ENCODE measurements at places on chromosomes 2 and 18.

DNA sequence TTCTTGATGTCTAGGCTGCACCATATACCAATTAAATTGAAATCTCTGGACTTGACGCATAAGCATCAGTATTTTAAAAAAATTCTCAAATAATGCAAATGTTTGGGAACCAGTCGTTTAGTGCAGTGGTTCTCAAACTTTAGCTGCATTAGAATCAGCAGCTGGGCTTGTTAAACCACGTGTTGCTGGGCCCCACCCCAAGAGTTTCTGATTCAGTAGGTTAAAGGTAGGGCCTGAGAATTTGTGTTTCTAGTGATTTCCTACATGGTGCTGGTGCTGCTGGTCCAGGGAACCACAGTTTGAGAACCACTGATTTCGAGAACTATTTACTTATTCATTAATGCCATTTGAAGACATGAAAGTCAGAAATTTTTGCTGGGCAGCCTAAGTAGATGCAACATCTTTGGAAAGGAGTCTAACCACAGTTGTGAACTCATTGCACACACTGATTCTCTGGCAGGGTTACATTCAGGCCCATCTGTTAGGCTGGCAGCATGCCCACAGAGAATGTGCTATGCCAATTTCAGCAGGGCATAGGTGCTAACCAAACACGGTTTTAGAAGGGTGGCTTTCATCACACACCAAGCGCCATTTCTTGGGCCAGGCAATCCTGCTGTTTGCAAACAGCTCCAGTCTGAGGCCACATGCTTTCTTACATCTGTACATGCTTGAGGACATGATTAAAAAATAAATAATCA, 26.4 kb upstream of the ATP5MC3 start:
- DNase-seq = no peak

DNA sequence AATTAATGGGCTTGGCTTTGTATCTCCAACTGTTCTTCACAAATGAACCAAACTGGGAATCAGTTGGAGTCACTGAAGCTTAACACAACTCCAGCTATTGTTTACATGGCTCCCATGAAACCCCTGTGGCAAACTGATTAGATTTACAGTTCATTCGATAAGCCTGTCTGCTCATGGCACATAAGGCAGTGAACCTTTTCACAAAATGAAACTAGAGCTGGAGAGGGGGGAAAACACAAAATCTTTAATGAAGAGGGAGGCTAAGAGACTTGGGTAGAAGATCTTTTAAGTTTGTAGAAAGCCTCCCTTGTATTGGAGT, 11.6 kb upstream of the ITGA6 start:
- no peak for DNase-seq

DNA sequence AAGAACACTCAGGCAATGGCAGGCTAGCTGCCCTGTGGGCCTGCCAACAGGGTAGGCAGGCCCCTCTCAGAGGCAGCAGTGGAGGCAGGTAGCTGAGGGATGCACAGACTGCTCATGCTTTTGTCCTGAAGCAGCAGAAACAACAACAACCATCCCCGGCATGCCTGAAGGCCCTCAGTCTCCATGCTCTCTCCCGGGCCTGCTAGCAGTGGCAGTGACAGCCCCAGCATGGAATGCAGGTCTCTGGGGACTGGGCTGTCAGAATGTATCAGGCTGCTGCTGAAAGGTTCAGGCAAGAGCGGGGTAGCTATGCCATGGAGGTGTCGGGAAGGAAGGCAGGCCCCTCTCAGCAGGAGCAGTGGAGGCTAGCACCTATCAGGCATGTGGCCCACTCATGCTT, 209.8 kb downstream of the KCNJ3 start:
- no peak for DNase-seq

- no peak for DNase-seq
Observed at GRCh38 chr18:63539904-63540510, 2.2 kb upstream of the SERPINB12 start.

- DNase-seq = no peak
Observed at GRCh38 chr2:234029150-234029733, 21.3 kb upstream of the SPP2 start.

DNA sequence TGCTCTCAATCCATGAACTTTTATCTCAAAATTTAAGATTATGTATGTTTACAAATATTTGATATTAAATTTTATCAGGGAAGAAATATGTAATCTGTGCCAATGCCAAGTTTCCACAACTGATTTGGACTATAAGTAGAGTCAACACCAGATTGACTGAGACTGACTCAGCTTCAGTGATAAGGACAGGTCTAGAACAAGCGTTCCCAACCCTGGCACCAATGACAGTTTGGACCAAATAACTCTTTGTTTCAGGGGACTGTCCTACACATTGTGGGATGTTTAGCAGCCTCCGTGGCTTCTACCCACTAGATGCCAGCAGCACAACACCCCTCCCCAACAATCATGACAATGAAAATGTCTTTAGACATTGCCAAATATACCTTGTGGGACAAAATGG, 165.3 kb downstream of the THADA start:
- no peak for DNase-seq

DNA sequence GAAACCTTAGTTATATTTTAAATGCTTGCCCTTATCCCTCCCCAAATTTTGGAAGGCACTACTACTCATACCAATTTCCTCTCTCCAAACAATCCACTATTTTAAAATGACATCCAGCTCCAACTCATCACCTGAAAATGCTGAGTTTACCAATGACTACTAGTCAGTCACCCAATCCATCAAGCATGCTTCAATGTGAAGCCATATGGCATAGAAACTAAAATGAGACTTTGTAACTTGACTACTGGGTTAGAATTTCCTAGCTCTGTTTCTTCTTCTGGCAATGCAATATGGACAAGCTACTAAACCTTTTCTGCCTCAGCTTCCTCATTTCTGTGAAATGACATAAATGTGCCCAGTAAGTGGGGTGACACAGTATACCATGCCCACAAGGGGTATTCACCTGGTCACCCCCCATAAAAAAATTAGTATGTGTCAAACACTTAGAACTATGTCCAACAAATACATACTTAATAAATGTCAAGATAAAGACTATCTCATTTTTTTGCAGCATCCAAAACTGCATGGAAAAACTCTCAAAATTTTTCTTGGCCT, 10.0 kb upstream of the STPG4 start:
- no peak for DNase-seq

DNA sequence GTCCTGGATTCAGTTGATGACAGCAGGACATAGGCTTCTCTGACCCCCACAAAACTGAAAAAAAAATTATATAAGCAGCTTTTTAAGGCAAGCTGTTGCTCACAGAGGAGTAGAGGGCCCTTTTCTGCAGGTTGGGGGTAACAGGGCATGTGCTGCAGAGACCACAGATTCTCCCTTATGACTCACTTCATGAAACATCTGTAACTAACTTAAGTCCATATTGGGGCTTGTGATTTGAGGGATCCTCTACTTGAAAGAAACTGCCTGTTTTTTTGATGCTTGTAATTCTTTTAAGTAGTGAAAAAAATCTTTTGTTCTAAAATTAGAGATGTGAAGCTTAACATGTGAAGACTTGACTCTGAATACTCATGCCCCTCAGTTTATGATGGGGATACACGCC, 33.4 kb downstream of the XRCC5 start:
- peak; percentile 31 for DNase-seq

GRCh38 chr18:67010919-67011318, 407.0 kb upstream of the CDH19 start:
- no peak for DNase-seq

- no peak for DNase-seq
Observed at GRCh38 chr2:133837441-133838094, 269.3 kb upstream of the NCKAP5 start.

DNA sequence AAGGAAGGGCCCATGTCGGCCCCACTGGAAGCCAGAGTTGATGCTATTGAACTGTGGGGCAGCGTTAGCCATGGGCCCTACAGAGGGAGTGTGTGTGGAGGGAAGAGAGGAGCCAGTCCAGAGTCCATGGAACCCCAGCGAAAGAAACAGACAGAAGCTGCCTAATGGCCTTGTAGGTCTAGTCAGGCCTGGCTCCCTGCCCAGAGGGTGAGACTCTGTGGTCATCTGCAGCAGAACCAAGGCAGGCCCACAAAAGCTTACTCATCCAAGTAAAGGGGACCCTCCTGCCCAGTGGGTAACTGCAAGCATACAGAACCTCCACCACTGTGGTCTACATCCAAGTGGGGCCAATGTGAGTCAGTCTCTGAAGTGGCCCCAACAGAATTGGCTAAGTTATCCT, 439.8 kb downstream of the TGIF1 start:
- DNase-seq = no peak

- no peak for DNase-seq
Observed at GRCh38 chr2:138432971-138433370, 68.6 kb upstream of the SPOPL start.

GRCh38 chr2:119857742-119858141, 98.0 kb downstream of the PTPN4 start:
- no peak for DNase-seq

DNA sequence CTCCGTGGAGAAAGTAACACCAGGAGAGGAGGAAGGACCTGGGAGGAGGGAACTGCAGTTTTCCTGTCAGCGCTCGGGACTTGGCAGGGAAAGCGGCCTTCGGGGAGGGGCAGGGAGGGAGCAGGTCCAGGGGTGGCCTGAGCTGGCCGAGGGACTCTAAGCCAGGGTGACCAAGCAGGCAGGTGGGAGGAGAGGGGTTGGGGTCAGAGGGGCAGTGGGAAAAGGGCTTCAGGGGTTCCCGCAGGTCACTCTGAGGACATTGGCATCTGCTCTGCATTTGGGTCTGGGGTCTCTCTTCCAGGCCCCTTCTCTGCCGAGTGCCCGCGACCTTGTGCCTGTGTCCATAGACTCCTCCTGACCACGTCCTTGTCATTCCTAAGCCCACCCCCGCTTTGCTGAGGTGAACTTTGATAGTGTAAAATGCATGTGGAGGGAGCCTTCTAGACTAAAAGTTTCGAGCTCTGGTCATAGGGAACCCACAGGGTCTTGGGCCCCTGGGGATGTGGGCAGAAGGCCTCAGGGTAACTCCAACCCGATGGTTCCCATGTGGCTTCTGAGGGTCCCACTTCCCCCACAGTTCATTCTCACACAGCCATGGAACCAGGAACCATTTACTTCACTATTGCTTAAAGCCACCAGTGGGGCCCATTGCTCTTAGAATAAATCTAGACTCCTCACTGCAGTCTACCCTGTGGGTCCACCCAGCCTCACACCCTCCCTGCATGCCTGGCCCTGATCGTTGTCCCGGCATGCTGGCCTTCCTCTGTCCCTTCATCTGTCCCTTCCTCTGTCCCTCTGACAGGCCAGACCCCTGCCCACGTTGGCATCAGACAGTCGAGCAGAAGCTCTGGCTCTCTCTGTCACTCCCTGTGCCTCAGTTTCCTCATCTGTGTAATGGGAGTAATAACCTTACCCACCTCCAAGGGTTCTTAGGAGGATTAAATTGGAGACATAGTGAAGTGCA, 229.2 kb downstream of the SEPTIN10 start:
- no peak for DNase-seq

DNA sequence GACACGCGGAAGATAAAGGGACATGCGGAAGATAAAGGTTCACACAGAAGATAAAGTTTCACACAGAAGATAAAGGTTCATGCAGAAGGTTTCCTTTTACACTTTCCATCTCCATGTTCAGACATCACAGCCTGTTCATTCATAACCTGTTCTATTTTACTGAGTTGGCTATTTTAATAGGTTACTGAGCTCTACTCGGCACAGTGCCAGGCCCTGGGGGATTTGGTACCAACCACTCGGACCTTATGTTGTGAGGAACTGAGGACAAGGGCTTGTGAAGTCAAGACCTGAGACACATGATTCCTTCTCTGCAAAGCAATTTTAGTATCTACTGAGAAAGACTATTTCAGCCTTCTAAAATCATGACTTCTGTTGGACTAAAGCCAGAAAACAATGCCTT, 75.0 kb upstream of the ALKAL2 start:
- no peak for DNase-seq

DNA sequence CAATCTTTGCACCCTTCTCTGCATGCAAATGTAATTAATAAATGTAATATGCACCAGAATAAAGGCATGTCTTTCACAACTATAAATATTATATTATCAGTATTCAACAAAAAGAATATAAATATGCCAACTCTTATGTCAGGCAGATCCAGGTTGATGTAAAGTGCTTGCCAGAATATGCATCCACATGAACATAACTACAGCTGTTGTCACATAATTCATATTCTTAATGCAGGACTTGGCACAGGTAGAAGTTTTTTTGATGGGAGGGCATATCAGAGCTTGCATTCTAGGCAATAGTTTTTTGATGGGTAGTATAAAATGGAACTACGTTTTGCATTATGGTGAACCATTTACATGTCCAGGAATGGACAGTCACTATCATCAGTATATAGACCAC, 544.3 kb downstream of the ZNF804A start:
- no peak for DNase-seq

DNA sequence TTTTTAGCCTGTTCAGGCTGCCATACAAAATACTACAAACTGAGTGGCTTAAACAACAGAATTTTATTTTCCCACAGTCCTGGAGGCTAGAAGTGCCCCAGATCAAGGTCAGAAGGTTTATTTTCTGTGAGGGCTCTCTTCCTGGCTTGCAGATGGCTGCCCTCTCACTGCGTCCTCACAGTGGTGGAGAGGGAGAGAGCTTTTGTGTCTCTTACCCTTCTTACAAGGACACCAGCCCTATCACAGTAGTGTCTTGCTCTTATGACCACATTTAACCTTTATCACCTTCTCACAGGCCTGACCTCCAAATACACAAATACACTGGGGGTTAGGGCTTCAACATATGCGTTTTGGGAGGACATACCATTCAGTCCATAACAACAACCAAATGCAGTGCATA, 11.7 kb downstream of the WDR7 start:
- no peak for DNase-seq

- no peak for DNase-seq
Observed at GRCh38 chr2:29097569-29097968, 17.6 kb upstream of the CLIP4 start.

GRCh38 chr2:98731894-98732349, 990 bp upstream of the MGAT4A start:
- no peak for DNase-seq

DNA sequence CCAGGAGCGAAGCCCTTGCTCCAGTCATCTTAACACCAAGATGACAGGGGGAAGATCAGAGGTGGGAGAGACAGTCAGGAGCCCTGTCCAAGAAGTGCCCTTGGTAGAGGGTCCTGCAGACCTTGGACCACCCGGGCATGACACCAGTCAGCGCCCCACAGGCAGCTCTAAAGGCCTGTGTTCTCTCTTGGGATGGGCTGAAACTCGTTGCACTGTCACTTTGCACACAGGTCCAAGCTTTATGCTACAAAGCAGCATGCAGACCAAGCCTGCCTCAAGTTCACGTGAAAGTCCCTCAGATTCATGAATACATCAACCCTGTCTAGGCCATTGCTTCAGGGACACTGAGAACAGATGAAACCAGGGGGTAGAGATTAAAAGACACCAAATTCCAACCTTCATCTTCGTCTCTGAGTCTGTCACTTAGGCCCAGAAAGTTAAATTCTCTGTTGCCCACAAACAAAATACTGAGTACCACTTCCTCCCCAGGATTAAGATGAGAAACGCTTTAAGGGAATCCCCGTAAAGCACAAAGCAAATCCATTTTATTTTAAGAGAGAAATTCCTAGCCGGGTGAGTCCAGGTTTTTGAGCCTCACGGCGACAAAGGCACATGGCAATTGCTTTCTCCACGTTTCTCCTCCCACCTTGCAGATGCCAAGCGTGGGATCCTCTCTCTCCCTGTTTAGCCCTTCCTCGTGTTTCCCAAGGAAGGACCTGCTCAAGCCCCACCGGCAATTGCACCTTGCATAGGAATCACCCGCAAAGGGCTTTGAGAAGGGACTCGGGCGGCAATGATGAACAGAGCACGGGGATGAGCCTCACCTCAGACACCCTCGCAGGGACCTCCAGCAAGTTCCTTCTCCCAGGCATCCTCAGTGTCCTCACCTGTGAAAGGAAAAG, 75.0 kb upstream of the ID2 start:
- DNase-seq = no peak
